ENCODE measurements at places on chromosomes 7 and 10.

DNA sequence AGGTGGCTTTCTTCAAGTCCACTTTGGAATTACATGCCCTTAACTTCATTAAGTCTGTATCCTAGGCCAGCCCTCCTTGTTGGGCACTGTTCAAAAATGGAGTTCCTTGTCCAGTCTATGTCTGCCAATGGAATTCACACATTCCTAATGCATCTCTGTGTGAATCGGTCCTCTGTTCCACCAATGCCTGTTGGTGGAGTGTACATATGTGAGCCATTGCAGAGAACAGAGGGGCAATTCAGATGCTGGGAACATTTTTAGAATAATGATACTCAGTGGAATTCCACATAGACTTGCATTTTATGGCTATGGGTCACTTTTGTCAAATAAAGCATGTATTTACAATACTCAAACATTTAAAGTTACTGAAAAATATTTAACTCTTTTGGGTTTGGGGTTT lies 108.3 kb downstream of the COL28A1 start:
- no peak for DNase-seq

DNA sequence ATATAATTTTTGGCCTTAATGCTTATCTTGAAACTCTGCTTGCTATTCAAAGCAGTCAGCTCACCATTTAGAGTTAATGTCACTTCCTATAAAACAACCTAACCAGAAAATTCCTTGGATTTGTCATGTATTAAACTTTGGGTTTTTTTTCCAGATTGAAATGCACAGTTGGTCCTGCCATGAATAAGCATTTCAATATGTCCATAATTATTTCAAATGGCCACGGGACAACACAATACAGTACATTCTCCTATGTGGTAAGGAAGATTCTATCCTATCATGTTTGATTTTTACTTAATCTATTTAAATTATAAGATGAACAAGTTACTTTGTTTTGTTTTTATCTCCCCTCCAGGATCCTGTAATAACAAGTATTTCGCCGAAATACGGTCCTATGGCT lies 85.3 kb downstream of the MET start:
- no peak for DNase-seq

DNA sequence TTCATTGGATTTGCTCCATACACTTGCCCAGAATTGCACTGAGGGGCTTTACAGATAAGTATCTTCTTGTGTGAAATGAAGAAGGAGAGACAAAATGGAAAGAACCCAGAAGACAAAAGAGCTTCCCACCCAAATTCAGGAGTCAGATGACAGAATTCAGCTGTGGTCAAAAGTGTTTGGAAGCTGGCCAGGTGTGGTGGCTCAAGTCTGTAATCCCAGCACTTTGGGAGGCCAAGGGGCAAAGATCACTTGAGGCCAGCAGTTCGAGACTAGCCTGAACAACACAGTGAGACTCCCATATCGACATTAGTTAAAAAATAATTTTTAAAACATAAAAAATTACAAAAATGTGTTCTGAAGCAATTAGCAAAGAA lies 27.1 kb downstream of the DUSP5 start:
- DNase-seq, result no peak

- DNase-seq, result no peak
Observed at GRCh38 chr10:112307358-112308124, 24.3 kb downstream of the TECTB start.

GRCh38 chr10:7817984-7818294 lies 366 bp upstream of the TAF3 start:
- DNase-seq, result no peak

DNA sequence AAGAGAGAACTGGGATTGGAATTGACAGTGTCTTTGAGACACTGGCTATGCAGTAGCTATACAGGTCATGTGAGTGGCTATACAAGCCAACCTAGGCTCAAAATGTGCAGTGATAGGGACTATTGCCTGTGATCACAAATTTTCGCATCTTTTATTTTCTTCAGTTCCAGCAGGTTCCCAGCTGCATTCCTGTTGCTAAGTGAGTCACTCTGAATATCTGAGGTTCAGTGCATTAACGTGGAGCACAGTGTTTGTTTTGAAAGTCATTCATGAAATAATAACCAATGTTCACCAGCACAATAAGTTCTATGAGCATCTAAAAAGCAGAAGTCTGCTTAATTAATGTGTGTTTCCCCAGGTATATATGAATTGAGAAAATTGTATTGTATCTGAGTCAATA lies 1236.0 kb upstream of the CELF2 start:
- no peak for DNase-seq

DNA sequence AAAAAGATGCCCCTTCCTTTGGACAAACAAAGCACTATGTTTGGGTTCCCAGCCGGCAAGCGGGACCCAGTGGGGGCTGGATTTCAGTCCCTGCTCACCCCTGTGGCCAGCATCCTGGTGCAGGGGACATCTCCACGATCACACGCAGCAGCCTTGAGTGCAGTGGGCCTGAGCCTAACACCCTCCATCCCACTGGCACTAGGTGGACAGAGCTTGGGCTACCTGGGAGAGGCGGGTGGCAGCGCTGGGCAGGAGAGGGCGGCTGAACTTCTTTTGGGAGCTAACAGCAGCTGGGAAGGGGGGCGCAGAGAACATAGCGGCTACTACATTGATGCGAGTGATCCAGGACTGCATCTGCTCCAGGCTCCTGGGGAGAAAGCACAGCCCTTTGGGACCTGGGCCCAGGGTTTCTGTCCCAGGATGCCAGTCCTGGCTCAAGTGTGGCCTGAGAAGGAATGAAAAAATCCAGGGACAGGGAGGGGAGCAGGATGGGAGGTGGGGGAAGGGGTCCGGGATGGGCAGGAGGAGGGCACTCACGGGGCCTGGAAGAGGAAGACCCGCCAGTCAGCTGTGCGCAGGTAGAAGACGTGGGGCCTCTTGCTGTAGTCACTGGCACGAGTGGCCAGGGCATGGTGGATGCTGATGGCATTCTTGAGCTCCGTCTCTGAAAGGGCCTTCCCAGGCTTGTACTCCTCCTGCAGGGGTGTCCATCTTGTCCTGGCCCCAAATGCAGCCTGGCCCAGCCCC lies 9.0 kb downstream of the NFKB2 start:
- no peak for DNase-seq

GRCh38 chr10:73467206-73467605 lies 28.6 kb downstream of the PPP3CB start:
- DNase-seq, result no peak
